Stimulated activated CD4-positive, alpha-beta T cell treated with anti-CD3 and anti-CD28 coated beads, Interleukin-4, amount 100 ng/mL, for 4 hours (primary cell): ENCODE measurements at places on chromosomes 1 and 21.
A peak's percentile ranks its signal among the peaks of the same experiment; 100 is the strongest.

GRCh38 chr1:200316148-200316803 lies 93.6 kb downstream of the ZNF281 start:
- DNase-seq, result no peak

DNA sequence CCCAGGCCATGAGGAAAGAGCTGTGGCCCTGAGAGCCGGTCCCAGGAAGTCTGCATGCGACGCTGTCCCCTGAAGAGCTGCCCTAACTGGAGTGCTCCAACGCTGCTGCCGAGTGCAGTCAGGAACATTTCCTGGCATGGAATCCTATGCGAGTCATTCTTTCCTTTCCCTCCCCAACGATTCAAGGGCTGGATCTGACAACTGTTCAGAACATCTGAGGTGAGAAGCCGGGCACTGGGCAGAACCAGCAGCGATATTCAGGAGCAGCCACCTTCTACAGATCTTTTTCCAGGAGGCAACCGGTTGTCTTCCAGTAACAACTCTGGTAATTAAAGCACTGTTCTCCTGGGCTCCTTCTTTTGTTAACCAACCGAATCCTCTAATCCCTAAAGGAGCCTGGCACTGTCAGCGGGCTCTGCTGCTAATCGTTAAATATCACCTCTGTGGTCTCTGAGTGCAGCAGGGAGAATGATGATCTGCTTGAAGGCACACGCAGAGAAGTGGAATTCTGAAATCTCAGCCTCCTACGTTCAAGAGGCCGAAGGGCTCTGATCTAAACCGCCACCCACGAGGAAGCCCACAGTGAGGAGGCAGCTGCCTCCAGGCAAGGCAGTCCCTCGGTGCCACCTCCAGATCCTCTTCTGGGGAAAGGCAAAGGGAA lies 55.8 kb downstream of the SLC45A1 start:
- DNase-seq, result no peak

- DNase-seq, result no peak
These were observed 728.7 kb downstream of the LTN1 start for GRCh38 chr21:28263974-28264373.

- no peak for DNase-seq
These were observed 306.3 kb downstream of the LMX1A start for GRCh38 chr1:165050246-165050645.

- no peak for DNase-seq
These were observed 17.5 kb downstream of the RSPH1 start for GRCh38 chr21:42478504-42478903.

GRCh38 chr1:183600136-183600535 lies 9.9 kb upstream of the NCF2 start:
- DNase-seq, result no peak

DNA sequence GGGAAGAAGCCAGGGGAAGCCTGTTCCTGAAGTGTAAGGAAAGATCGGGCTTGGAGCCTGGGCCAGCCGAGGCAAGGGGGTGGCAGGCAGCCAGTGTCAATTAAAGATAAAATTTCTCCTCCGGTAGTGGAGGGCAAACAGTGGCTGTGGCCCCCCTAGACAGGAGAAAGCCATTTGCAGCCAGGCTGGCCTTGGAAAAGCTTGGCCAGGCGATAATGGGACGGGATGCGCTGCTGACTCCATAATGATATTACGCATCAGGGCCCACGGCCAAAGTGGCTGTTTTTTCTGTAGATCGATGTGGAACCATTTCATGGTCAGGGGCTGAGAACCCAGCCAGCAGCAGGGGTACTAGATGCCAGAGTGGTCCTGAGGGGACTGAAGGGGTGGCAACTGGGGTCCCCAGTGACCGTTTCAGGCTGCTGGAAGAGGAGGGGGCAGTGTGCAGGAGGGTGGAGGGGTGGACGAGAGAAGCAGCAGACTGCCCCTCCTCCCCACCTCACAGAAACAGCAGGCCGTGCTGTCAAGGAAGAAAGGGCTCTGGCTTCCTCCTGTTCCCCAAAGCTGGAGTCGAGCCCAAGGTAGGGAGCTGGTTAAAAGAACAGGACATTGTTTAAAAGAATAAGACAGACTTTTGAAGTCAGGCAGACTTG lies 25.2 kb downstream of the KCNC4 start:
- DNase-seq, result no peak

DNA sequence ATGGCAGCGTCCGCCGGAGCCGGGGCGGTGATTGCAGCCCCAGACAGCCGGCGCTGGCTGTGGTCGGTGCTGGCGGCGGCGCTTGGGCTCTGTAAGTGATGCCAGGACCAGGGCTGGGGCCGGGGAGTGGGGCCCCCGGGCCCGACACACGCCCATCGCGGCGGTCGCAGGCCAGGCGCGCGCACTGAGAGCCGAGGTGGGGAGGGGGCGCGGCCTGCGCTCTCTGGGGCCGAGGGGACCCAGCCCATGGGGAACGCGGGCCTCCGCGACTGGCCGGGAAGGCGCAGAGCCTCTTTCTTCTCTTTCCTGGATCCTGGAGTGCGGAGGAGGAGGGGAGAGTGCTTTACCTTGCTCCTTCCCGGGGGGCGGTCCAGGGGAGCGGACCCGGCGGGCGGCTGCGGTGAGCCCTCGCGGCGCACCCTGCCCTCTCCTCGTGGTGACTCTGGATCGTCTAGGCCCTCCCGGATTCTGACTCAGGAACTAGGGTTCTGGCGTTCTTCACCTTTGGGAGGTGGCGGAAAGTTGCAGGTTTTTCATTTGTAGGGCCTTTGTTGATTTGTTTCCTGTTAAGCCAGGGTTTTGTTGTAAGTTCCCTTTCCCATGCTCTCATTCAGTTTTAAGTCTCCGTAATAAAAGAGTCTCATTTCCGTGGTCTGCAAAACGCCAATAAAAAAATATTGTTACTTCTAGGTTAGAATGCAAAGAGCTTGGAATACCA lies 529 bp downstream of the MPZL1 start:
- peak; percentile 9 for DNase-seq

DNA sequence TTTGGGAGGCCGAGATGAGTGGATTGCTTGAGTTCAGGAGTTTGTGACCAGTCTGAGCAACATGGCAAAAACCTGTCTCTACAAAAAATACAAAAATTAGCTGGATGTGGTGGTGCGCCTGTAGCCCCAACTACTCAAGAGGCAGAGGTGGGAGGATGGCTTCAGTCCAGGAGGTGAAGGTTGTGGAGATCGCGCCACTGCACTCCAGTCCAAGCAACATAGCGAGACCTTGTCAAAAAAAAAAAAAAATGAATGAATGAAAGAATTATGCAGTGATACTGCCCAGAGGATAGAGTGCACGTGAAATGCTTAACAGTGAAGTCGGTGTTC lies 429 bp upstream of the DPH2 start:
- no peak for DNase-seq

- no peak for DNase-seq
These were observed 67.6 kb downstream of the RASAL2 start for GRCh38 chr1:178161516-178161915.

DNA sequence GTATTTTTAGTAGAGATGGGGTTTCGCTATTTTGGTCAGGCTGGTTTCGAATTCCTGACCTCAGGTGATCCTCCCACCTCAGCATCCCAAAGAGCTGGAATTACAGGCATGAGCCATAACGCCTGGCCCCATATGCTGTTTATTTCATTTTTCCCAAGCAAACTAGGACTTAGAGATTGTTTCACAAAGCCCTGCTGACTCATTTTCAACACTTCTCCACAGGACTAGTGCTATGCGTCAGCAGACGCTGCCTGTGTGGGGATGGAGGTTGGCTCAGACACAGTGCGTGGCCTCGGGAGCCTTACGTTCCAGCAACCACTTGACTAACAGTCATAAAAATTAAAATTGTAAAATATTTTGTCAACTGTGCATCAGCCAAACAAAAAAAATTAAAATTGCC lies 22.7 kb downstream of the PKNOX1 start:
- DNase-seq, result no peak

DNA sequence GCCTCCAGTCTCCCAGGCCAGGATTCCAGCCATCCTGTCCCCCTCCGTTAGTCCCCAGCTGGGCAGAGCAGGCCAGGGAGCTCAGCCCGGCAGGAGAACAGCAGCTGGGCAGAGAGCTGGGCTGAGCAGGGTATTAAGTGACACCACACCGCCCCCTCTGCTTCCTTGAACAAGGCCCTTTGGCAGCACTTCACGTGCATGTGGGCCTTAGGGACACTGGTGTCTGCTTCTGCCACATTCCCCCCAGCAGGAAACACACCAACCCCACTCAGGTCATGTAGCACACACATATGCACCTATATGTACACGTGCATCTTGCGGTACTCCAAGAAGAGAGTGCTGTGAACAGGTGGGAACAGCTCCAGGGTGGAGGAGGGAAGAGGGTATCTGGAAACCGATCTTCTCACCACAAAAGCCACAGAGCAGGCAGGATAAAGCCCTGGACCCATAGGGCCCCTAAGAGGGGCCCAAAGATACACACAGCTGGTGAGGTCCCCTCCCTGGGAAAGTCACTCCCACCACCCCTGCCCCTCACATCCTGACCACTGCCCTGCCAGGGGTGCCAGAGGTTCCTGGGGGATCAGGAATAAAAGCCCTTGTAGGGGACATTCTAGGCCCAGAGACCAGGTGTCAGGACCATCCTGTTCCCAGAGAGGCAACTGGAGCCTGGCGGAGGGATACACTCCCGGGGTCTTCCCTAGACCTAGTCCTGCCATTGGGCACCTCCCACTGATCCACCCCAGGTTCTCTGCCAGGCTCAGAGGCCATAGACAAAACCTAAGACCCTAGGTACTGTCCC lies 4.5 kb downstream of the EPHA2 start:
- DNase-seq, result no peak

GRCh38 chr1:153253693-153254092 lies 5.8 kb upstream of the LORICRIN start:
- DNase-seq, result no peak

DNA sequence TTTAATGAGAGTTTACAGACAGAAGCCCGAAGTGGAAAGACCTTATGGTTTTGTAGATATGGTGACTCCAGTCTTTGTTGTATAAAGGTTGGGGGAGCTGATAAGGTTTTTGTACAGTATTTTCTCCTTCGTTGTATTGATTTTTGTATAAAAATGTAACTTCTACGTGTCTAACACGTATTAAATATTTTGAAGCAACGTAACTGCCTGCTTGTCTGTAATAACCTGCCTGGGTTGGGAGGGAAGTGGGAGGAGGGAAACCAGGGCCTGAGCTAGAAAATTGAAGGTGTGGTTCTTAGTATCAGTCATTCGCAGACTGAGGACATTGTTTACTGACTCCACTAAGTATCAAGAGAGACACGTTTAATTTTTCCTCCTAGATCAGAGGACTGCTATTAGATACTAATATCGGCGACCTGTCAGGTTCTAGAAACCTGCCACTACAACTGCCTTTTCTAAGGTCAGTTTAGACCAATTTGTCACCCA lies 2.2 kb downstream of the IER5 start:
- no peak for DNase-seq

GRCh38 chr1:111908011-111908621 lies 81.4 kb downstream of the KCND3 start:
- DNase-seq, result no peak

- no peak for DNase-seq
These were observed 62.3 kb upstream of the ADARB1 start for GRCh38 chr21:45011911-45012661.

DNA sequence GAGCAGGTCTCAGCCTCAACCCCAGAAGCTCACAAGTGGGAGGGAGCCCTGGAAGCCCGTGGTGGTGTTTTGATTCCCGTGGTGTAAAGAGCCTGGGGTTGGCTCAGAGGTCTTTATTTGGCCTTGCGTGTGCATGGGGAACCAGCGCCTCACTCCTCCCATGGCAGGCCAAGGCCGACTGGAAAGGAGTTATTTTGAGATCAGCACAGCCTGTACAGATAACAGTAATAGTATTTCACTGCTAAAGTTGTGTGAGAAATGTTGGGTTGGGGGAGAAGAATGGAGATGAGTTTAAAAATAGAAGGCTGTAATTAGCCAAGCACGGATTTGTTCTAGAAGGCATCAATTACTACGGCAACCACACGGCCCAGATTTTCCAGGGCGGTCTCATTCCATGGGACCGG lies 186.5 kb downstream of the DYRK1A start:
- no peak for DNase-seq
